ENCODE measurements at places on chromosomes 11 and 22. TPM values are rescaled to one million over a fixed set of nuclear protein-coding genes. Genes with fewer than 3 reads are reported as not detected.

Gene SCARF2
- total RNA-seq = 0.21 TPM

Gene CDC42BPG
- 0.41 TPM for total RNA-seq

Gene RTN4RL2
- 0.99 TPM for total RNA-seq

Gene SLC22A25
- not detected for total RNA-seq

Gene MS4A12
- not detected for total RNA-seq

Gene SEC14L2
- 8.2 TPM for total RNA-seq

Gene DEFB131B
- not detected for total RNA-seq

Gene MRPL16
- total RNA-seq = 59.5 TPM

Gene FBXO7
- 62.5 TPM for total RNA-seq

Gene ADAMTS8
- total RNA-seq = not detected

Gene ETS1
- total RNA-seq = 338 TPM

Gene BTBD18
- not detected for total RNA-seq

Gene SCGB2A2
- total RNA-seq = not detected
